ENCODE measurements at places on chromosomes 6 and 20.

- DNase-seq, result no peak
These were observed 522.0 kb upstream of the MAN1A1 start for GRCh38 chr6:119871520-119871919.

DNA sequence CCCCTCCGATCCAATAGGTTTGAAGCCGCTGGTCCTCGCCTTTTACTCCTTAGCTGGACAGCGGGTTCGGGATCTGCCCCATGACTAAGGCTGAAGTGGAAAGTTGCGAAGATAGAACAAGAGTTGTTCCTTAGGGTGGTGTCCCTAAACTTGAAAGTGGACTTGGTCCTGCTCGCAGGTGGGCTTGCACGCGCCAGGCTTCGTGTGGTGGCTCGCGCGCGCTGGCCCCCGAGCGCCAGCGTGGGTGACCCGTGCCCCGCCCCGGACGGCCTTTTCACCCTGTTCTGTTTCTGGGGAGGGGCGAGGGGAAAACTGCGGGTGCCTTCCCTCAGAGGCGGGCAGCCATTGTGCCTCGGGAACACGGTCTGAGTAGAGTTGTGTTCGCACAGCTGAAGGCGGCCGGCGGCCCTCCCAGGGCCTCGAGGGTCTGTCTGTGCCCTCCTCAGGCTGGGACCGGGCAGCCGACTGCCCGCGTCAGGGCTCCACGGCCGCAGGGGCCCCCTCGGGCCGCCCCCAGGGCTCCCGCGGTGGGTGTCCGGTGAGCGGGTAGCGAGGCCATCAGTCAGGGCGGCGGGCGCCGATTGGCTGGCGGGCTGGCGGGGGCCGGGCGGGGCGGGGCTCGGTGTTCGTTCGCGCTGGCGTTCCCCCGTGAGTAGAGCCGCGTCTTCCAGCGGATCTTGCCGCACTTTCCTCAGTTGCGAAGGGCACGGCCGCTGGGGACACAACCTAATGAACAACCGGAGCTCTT lies 33.0 kb downstream of the RREB1 start:
- DNase-seq, result peak; percentile 53

- DNase-seq, result no peak
These were observed 113.7 kb downstream of the FOXA2 start for GRCh38 chr20:22470620-22471026.

GRCh38 chr20:47428851-47429336 lies 72.4 kb upstream of the ZMYND8 start:
- DNase-seq, result no peak

- no peak for DNase-seq
These were observed 629.0 kb downstream of the EPHA7 start for GRCh38 chr6:92790381-92790780.

DNA sequence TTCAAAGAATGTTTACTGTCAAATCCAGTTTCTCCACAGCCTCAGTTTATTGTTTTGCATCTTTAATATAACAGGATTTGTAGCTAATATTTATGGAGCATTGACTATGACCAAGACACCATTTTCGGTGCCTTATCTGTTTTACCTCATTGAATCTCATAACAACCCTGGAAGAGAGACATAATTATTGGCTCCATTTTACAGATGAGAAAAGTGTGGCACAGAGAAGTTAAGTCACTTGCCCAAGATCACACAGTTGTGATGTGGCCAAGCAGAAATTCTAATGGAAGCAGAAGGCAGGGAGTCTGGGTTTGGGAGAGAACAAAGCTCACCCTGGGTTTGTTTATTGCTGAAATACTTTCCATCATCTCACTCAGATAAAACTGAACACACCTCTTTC lies 17.5 kb upstream of the NFATC2 start:
- no peak for DNase-seq

- no peak for DNase-seq
These were observed 329.7 kb downstream of the CD83 start for GRCh38 chr6:14447240-14447639.

DNA sequence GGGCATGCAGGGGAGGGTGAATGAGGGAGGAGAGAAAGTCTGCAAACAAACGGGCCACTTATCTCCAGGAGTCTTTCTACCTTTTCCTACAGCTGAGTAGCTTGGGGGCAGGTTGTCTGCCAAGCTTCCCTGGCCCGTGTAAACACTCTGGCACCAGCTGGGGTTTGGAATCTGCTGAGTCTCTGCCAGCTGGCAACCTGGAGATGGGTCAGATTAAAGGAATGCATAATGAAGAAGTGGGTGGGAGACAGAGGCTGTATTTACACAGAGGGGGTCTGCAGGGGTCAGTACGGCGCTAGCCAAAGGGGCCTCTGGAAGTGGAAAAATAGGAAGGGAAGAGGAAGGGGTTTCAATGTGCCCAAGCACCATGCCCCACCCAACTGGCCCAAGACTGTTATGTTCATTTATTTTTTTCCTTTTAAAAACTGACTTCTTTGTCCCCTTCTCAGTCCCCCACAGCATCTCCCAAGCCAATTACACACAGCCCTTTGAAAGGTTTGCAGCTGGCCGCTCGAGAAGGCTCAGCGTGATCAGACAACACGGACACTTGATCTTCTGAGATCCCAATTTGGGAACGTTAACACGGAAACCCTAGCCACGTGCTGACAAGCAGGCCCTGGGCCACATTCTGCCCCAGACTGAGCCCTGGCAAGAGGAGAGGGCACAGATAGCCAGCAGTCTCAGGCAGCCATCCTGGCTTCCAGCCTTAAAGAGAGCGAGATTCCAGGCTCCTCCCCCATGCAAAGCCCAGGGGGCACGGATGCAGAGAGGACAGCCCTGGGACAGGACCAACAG lies 25.2 kb downstream of the TRAM2 start:
- no peak for DNase-seq

DNA sequence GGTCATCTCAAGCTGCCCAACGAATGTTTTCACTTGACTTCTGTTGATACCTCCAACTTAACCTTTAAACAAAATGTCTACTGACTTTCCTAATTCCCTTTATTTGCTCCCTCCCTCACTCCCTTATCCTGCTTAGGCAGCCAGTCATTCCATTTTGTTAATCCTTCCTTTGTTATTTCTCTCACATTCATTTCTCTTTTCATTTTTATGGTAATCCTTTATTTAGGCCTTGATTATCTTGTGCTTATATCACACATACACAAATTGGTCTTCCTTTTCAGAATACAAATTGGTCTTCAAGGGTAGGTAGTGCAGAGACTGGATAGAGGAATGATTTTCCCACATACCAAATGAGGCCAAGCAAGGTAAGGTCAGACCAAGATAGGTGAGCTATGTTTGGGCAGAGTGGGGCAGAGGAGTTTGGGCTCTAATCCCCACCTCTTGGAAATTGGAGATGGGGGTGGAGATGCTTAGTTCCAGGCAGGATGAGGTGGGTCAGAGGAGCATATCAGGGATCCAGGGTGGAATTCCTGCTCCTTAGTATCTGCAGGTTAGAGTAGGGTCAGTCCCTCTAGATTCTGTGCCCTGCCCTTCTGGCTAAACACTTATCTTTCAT lies 2.0 kb upstream of the SPACA1 start:
- no peak for DNase-seq

DNA sequence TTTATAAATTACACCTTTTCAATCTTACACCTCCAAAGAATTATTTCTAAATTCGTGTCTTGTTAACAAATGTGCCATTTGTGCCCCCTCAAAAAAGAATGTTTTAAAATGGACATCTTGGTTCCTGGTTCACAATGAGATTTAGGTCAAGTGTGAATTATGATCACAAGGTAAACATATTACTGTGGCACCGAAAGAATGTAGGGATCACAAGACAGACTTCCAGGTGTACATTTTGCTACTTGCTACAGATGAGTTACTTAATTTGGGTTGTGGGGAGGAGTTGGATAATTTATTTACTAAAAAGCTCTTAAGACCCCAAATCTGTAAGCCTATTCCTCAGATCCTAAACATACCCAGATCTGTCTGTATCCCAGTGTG lies 25.0 kb upstream of the ADTRP start:
- DNase-seq, result no peak

GRCh38 chr6:99613409-99613704 lies 6.7 kb downstream of the PRDM13 start:
- no peak for DNase-seq

DNA sequence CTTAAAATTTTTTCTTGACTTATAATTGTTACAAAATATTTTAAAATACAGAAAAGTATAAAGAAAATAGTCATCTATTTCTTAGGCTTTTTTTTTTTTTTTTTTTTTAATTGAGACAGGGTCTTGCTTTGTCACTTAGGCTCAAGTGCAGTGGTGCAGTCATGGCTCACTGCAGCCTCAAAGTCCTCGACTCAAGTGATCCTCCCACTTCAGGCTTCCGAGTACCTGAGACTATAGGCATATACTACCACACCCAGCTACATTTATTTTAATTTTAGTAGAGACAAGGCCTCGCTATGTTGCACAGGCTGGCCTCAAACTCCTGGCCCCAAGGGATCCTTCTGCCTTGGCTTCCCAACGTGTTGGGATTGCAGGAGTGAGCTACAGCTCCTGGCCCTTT lies 5.3 kb upstream of the ACAT2 start:
- DNase-seq, result no peak

- no peak for DNase-seq
These were observed 59.5 kb downstream of the PSMG4 start for GRCh38 chr6:3318226-3318625.

DNA sequence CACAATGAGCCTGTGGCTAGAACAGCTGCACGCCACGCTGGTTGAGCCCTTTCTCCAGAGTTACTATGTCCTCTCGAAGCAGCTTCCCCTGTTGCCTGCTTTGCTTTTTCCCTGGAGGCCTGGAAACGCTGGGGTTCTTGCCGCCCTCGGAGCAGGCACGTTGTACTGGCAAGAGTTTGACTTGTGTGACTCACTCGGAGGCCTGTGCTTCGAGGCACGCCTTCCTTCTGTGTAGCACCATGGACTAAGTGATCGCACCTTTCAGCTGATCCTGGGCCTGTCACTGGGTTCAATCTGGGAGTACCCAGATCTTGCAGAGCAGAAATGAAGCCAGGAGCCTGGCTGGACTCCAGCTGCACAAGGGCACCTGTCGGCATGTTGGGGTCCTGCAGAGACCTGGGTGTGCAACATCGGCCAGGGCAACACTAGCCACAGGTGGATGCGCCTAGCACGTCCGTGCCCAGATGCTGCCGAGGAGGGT lies 5.2 kb downstream of the INSM1 start:
- DNase-seq, result no peak

- no peak for DNase-seq
These were observed 151.2 kb downstream of the TFAP2C start for GRCh38 chr20:56780266-56780665.

DNA sequence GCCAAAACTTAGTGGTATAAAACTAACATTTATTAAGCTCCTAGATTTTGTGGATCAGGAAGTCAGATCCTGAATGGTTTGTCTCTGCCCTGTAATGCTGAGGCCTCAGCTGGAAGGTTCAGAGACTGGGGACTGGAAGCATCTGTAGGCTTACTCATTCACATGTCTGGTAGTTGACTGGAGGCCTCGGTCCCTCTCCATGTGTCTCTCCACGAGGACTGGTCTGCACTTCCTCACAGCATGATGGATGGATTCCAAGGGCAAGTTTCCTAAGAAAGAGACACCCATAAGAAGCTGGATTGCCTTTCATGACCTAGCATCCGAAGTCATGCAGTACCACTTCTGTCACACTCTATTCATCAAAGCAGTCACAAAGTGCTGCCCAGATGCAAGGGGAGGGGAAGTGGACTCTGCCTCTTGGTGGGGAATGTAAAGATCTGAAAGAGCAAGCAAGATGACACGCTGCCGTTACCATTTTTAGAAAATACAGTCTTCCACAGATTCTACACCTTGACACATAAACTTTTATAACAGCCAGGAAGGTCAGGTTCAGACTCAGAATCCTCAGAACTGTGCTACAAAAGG lies 17.2 kb upstream of the MDGA1 start:
- no peak for DNase-seq

- no peak for DNase-seq
These were observed 381.5 kb downstream of the TFAP2A start for GRCh38 chr6:10033223-10033829.

GRCh38 chr20:48489656-48490055 lies 338.1 kb downstream of the PREX1 start:
- no peak for DNase-seq

DNA sequence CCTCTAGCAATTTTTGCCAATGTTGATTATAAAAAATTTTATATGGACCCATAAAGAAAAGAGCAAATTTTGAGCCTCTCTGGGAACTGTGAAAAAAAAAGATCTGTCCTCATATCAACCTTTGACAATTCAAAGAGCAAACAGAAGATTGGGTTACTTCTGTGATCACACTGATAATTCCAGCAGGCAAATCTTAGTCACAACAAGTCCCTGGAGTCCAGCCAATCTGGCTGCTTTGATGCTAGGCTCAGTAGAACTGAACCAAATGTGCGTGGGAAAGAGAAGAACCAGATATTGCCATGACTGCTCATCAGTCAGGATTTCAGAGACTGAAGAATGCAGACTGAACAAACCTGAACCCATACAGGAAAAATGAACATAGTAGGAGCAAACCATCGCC lies 438.4 kb upstream of the FLRT3 start:
- DNase-seq, result no peak

- no peak for DNase-seq
These were observed 5.8 kb downstream of the C6orf120 start for GRCh38 chr6:169707772-169708171.

DNA sequence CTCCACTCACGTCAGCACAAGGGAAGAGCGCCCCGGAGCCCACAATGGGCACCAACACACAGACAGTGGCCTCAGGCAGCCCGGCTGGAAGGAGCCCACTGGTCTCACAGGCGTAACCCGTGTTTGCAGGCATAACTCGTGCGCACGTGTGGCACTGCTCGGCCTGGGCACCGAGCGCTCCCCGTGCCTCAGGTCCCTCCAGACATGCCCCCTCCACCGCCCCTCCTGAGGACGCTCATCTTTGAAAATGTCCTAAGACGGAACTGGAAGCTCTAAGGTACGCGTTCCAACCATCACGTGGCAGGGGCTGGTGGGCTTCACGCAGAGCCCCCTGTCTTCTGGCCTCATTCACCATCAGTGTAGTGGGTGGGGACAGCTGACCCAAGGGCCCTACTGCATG lies 44.6 kb downstream of the SSR1 start:
- no peak for DNase-seq

DNA sequence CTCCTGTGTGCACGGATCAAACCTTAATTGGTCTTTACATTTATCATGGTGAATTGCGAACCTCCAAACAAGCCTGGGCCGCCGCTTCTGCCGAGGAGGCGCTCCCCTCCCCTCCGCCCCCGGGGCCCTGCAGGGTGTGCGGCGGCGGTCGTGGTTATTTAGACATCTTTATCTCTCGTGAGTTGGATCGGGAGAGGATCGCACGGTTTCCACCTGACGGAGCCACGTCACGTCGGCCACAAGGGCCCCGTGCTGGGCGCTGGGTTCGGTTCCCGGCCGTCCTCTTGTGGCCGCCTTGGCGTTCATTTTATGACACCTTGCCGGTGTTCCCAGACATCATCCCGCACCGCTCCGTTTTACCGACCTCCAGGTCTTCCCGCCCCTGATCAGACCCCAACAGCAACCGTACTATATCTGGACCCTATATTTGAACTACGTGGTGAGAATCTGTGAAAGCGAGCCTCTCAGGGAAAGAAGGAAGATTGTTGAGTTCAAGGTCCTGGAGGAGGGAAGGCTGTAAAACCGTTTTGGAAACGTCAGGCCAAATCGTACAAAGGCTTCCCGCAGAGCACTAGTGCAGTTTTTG lies 1.3 kb upstream of the CNR1 start:
- no peak for DNase-seq

Measured in stimulated activated CD8-positive, alpha-beta memory T cell treated with anti-CD3 and anti-CD28 coated beads, Interleukin-2, amount 100 ng/mL, for 1 hour (primary cell).